Kidney epithelial cell (primary cell): ENCODE measurements at places on chromosomes 13 and 19.

DNA sequence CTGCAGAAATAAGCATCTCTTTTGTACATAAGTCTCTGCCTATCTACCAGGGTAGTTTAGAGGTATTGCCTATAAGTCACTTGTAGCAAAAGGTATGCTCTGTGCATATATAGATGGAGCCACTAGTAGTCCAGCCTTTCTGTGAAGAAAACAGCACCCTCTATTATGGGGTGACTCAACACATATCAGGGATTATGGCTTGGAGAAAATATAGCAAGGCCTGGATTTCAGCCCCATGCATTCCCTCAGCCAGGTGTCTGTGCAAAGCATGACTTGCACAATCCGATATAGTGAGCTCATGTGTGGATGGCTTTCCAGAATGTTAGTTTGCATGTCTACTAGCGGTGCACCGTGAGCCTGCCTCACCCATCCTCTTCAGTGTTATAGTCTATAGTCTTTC, 13.4 kb upstream of the NALCN start:
- no peak for DNase-seq

DNA sequence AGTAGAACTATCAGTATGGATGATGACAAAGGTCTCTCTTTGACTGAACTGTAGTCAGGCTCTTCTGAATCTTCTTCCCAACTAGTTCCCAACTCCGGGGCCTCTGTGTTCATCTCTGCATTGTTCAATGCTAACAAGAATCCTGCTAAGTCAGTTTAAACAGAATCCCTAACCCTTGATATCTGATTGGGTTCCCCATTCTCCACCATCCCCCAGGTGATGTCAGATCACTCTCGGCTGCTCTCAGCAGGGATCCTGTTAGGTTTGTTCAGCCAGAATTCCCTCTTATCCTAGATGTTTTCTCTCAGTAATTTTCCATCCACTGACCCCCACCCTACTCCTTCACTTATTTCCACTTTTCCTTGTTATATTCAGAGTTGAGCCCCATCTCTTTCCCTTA, 223.6 kb downstream of the RGCC start:
- no peak for DNase-seq

- no peak for DNase-seq
These were observed 1069.1 kb downstream of the EFNB2 start for GRCh38 chr13:105466376-105466775.

DNA sequence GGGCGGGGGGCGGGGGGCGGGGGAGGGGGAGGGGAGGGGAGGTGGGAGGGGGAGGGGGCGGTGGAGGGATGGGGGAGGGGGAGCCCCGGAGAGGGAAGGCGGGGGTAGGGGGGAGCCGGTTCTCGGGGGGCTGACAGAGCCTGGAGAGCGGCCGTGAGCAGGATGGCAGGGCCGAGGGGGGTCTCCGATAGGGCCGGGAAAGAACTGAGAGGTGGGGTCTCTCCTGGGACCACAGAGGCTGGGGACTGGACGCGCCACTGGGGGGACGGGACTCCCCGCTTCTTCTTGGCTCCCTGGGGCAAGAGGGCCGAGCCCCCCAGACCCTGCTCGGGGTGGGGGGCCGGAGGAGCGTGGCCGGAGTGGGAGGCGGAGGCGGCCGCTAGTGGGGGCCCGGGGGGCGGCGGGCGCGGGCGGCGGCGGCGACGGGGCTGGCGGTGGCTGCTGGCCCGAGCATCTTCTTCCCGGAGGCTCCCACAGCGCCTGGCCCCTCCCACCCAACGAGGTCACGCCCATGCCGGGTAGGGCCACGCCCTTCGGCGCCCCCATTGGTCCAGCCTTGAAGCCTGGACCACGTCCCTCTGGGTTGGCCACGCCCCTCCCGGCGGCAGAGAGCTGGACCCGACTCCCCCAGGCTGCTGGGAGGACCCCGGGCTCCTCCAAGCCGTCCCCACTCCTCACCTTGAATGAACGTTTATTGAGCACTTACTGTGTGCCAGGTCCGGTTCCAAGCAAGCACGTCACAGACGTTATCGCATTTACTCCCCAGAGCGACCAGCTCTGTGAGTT, at the start of gene NOVA2:
Gene NOVA2 (minus strand): TSS at position 313 of the 786 bp plus-strand sequence. CDS start 514 bp downstream, outside the sequence.
- no peak for DNase-seq

GRCh38 chr13:111790621-111791020, 276.3 kb upstream of the SOX1 start:
- no peak for DNase-seq

DNA sequence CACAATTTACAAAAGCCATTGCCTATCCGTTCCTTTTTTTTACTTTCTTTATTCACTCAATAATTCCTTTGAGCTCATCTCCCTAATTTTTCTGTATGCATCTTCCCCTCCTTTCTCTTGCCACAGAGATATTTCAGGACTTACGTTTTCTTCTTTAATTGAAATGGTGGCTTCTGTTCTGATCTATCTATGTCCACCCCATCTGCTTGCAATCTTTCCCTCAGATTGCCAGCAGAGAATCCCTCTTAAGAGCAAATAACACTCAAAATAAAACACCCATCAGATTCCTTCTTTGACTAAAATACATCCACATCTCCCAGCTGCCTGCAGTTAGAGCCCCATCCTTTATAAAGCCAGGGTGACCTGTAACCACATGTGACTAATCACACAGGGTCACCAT, 478.6 kb downstream of the EFNB2 start:
- no peak for DNase-seq

DNA sequence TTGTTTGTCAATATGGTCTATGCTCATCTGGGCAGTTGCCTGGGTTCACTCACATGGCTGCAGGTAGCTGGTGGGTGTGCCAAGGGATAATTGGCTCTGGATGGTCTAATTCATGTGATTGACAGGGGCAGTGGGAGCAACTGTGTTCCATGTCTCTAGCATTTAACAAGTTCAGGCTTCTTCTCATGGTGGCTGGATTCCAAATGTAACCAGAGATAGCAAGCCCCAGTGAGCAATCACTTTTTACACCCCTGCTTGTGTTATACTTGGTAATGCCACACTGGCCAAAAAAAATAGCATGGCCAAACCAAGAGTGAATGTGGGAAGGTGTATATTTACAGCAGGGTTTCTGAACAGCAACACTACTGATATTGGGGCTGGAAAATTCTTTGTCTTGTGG, 89.6 kb upstream of the TNFSF11 start:
- DNase-seq, result no peak

GRCh38 chr13:21970172-21970571, 299.3 kb downstream of the FGF9 start:
- no peak for DNase-seq

- DNase-seq, result no peak
These were observed 8.4 kb upstream of the C13orf46 start for GRCh38 chr13:113982296-113982661.

GRCh38 chr19:4115050-4115817, 8.7 kb downstream of the MAP2K2 start:
- DNase-seq, result no peak

- DNase-seq, result no peak
These were observed 221.7 kb upstream of the GPC6 start for GRCh38 chr13:93004919-93005318.

DNA sequence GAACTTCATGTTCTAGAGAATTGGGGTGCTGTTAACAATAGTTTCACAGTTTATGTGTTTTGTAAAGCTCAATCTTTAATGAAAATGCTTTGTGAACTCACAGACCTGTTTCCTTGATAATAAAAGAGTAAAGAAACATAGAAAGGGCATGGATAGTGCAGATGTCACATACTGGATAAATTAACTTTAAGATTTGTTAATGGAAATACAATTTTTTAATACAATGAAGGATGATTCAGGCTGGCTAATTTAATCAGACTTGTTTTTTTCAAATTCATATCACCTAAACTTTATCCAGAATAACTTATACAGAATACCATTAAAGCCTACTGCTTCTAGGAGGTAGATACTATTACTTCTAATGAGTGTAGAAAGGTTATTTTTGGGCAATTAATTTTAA, 1033.5 kb upstream of the SLC10A2 start:
- no peak for DNase-seq

DNA sequence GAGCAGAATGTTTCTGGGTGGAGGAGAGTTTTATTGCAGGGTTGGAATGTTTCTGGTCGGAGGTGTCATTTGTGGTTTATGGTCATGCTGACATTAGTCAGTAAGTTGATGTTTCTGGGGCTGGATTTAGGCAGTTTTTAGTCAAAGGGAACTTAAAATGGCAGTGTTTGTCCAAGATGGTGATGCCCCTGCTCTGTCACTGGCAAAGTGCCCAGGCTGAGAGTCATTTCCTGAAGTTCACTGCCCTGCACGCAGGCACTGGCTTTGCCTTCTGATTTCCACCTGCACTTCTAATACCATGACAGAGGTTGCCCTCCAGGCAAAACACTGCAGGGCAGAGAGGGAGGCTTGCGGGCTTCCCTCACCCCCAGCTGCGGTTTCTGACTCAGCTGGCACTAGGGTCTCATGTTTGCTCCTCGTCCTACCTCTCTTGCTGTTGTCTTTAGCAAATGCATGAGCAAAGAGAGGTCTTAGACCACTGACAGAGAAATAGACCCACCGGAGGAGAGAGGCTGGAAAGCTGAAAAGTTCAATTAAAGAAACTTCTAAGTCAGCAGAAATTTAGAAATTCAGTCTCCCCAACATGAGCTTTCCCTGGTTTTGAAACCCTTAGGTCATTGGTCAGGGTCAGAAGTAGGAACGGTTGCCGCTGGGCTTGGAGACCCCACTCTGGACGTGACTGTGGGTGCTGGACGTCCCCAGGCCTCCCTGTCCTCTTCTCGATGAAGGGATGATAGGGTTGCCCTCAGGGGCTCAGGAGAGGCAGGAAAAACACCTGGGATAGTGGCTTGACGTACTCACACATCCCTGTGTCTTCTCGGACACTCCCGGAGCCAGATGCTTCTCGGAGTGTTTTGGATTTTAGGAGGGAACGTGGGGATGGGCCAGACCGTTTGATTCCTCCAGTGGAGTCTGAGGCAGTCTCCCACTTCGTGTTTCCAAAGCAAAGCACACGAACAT, 26.3 kb downstream of the TMEM255B start:
- peak; percentile 98 for DNase-seq

DNA sequence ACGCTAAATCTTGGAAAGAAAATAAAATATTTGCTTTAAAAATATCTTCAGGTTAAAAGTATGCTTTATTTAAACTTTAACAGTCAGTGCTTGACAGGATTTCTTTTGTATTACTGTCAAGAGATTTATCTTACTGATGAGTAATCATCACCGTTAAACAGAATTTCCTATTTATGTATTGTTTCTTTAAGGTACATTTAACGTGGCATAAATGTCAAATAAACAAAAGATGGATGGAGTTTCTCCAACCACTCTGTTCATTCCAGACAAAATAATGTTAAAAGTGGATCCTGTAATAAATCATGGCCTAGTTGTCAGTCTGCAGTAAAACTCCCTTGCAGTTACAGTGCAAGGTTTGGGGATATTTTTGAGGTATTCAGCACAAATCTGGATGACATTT, 298.3 kb downstream of the DIAPH3 start:
- no peak for DNase-seq

DNA sequence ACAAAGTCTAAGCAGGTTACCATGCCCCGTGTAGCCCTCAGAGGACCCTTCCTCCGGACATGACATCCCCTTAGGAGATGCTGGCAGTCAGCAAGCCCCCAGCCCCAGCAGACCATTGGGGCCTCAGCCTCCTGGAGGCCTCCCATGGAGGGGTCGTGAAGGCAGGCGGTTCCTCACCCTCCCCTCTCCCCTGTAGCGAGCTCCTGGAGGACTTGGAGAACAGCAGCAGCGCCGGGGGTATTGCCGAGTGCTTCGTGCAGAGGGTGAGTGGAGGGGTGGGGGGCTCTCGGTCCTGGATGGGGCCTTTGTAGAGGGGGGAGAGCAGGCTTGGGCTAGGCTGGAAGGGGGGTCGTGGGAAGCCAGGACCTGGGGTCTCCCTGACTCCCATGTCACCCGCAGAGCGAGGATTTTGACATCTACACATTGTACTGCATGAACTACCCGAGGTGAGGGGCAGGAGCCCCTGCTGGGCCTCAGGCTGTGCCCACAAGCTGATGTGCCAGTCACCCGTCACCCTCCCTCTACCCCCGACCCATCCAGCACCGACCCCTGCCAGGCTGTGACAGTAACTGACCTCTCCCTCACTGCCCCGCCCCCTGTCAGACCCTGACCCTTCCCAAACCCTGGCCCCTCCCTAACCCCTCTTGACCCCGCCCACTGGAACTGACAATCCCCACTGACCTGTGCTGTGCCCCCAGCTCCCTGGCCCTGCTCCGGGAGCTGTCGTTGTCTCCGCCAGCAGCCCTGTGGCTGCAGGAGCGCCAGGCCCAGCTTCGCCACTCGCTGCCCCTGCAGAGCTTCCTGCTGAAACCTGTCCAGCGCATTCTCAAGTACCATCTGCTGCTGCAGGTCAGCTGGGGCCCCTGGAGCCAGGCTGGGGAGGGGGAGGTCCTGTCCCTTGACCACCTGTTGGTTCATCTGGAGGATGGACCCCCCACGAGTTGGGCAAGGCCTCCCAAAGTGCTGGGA, 4.0 kb downstream of the PLEKHG2 start:
- no peak for DNase-seq

GRCh38 chr19:46803555-46803954, 15.2 kb upstream of the SLC1A5 start:
- no peak for DNase-seq

GRCh38 chr13:29457299-29457698, 138.2 kb downstream of the SLC7A1 start:
- peak; percentile 69 for DNase-seq

DNA sequence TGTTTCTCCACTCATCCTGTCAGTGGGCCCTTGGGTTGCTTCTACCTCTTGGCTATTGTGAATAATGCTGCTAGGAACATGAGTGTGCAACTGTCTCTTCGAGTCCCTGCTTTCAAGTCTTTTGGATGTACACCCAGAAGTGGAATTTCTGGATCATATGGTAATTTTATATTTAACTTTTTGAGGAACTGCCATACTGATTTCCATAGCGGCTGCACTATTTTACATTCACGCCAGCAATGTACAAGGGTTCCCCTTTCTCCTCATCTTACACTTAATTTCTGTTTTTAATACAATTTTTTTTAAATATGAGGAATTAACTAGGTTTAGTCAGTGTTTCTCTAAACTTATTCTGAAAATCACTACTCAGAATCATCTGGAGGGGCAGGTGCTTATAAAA, 24.2 kb upstream of the SLC46A3 start:
- DNase-seq, result no peak

GRCh38 chr13:35781036-35782000, 304.8 kb upstream of the MAB21L1 start:
- no peak for DNase-seq

GRCh38 chr19:53131727-53132126, 983 bp downstream of the ZNF415 start:
- no peak for DNase-seq

DNA sequence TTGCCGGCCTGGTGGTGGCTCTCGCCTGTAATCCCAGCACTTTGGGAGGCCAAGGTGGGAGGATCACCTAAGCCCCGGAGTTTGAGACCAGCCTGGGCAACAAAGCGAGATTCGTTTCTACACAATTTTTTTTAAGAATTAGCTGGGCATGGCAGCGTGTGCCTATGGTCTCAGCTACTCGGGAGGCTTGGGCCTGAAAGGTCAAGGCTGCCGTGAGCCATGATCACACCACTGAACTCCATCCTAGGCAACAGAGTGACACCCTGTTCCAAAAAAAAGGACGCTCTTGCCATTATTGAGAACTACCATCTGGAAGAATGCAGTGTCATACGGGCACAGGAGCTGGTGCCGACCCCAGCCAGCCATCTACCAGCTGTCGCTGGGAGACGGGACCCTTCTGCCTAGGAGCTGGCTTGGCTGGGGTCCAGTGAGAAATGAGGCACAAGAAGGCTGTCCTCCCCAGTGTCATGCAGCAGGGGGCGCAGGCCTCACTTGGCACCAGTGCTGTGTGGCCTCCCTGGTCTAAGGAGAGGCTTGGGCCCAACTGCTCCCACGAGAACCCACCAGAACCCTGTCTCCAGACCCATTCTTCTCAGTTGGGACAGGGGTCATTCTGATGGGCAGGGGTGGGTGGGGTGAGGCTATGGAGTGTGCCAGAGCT, 12.2 kb upstream of the RELB start:
- DNase-seq, result no peak
